Adrenal gland (tissue), 19 donors: ENCODE measurements at places on chromosomes 16 and 17. TPM values are rescaled to one million over a fixed set of nuclear protein-coding genes. Genes with fewer than 3 reads are reported as not detected.
A peak's percentile ranks its signal among the peaks of the same experiment; 100 is the strongest.

PKMYT1 gene
- total RNA-seq = 3.0 TPM

DUXB gene
- total RNA-seq = not detected

KRTAP4-16 gene
- not detected for total RNA-seq

HBZ gene
- total RNA-seq = not detected

GPR142 gene
- total RNA-seq = not detected

HOXB1 gene
- not detected for total RNA-seq

OSBPL7 gene
- total RNA-seq = 3.4 TPM

GRCh38 chr16:56872863-56873391 lies 7.9 kb downstream of the SLC12A3 start:
- H3K4me3 ChIP-seq = no peak overlapping the region
- no peak overlapping the region for H3K27ac ChIP-seq
- no peaks in the 10 kb centered on the region for H3K36me3 ChIP-seq
- H3K4me1 ChIP-seq = no peaks in the 10 kb centered on the region

DNA sequence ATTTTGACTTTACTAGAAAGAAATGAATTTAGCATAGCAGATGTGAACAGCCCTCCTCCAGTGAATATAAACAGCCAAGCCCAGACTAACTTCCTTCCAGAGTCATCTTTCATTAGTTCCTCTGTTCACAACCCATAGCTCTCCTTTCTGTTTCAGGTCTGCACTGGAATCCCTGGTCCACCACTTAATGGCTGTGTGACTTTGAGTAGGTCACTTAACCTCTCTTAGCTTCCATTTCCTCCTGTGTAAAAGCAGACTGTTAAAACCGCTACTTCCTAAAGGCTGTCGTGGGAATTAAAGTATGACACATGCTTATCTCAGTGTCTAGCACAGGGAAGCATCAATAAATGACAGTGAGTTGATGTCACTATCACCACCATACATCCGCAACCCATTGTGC lies 7.5 kb downstream of the SLC6A4 start:
- H3K36me3 ChIP-seq = no peaks in the 10 kb centered on the region
- no peaks in the 10 kb centered on the region for H3K27me3 ChIP-seq
- no peaks in the 10 kb centered on the region for H3K4me1 ChIP-seq
- H3K27ac ChIP-seq = no peak overlapping the region

DNA sequence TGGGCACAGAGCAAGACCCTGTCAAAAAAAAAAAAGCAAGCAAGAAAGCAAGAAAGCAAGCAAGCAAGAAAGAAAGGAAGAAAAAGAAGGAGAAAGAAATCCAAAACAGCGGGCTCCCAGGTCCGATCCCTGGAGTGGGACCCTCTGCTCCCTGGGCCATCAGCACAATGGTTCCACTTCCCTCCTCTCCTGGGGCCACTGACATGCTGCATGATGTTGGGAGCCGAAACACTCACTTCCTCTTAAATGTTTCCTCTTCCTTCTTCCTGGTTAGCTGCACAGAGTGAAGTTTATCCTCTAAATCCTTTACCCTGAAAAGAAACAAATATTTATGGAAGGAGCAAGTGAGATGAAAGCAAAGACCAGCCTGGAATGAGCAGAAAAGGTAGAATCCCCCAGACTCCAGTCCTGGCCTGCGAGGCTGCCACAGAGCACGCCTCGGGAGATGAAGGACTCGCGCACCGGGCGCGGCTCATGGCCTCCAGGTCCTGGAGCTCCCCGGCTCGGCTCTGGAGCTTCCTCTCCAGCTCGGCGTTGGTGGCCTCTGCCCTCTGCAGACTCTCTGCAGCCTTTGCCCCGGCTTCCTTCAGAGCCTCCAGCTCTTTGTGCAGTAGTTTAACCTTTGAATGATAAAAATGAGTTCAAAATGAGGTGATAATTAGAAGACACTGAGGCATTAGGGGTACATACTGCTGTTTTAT lies 19.0 kb downstream of the CCDC57 start:
- H3K27ac ChIP-seq = peak overlapping the region; percentile 19
- no peak for DNase-seq
- H3K4me1 ChIP-seq = no peaks in the 10 kb centered on the region

GRCh38 chr17:55390364-55390977 lies 31.2 kb downstream of the MMD start:
- H3K27me3 ChIP-seq = no peaks in the 10 kb centered on the region
- no peak for DNase-seq
- H3K4me3 ChIP-seq = no peak overlapping the region
- H3K27ac ChIP-seq = no peak overlapping the region

GRCh38 chr17:79927688-79928501 lies 88.7 kb upstream of the CBX4 start:
- no peak overlapping the region for H3K27ac ChIP-seq
- H3K4me3 ChIP-seq = no peak overlapping the region
- DNase-seq = no peak
- peaks cover 15% of the 10 kb centered on the region for H3K27me3 ChIP-seq

- H3K27ac ChIP-seq = no peak overlapping the region
- H3K4me3 ChIP-seq = no peak overlapping the region
- H3K4me1 ChIP-seq = no peaks in the 10 kb centered on the region
- no peaks in the 10 kb centered on the region for H3K27me3 ChIP-seq
- peaks cover 7% of the 10 kb centered on the region for H3K36me3 ChIP-seq
Observed at GRCh38 chr16:84585467-84585866, 32.4 kb downstream of the COTL1 start.

DNA sequence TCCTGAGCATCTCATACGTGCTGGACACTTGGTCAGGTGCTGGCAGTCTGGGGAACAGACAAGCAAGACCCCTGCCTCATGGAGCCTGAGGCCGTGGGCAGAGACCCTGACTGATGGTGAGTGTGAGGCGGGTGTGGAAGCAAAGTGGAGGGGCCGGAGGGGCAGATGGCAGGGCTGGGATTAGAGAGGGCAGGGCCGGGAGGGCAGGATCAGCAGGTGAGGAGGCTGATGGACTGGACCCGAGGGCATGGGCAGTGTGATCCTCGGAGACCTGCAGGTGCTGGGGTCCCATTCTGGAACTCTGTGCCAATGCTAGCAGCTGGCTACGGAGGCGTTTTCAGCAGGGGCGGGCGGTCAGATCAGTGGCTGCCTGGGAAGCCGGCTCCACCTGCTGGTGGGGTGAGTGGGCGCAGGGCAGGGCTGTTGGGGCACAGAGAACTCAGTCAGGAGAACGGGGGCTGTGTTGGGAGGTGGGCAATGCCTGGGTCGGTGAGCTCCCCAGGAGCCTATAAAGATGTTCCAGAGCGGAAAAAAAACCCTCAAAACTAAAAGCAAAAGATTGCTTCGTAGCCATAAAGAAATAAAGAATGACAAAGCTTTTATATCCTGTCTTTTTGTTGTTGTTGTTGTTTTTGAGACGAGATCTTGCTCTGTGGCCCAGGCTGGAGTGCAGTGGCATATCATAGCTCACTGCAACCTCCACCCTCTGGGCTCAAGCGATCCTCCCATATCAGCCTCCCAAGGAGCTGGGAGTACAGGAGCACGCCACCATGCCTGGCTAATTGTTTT lies 8.9 kb upstream of the C16orf74 start:
- no peak overlapping the region for H3K27ac ChIP-seq
- no peak for DNase-seq
- no peak overlapping the region for H3K4me3 ChIP-seq
- no peaks in the 10 kb centered on the region for H3K4me1 ChIP-seq

DNA sequence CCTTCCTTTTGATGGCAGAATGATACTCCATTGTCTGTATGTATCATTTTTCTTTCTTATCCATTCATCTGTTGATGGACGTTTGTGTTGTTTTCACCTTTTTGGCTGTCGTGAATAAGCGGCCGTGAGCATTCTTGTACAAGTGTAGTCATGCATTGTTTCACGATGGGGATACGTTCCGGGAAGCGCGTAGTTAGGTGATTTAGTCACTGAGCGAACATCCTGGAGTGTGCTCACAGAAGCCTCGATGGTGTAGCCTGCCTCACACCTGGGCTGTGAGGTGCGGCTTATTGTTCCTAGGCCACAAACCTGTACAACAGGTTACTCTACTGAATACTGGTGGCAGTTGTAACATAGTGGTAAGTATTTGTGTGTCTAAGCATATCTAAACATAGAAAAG lies 136.5 kb downstream of the CMIP start:
- H3K27me3 ChIP-seq = no peaks in the 10 kb centered on the region
- no peak overlapping the region for H3K4me3 ChIP-seq
- H3K4me1 ChIP-seq = peaks cover 24% of the 10 kb centered on the region
- H3K27ac ChIP-seq = no peak overlapping the region
- no peak for DNase-seq

DNA sequence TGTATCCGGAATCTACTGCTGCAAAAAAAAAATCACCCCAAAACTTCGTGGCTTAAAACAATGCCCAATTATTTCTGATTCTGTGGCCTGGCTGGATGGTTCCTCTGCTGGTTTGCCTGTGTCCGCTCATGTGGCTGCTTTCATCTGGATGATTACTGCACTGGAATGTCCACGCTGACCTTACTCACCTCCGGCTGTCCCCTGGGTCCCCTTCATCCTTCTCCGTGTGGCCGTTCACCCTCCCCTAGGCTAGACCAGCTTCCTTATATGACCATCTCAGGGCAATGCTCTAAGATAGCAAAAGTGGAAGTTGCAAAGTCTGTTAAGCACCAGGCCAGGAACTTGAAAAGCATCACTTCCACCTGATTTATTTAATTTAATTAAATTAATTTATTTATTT lies 31.4 kb upstream of the SPNS2 start:
- H3K4me3 ChIP-seq = no peak overlapping the region
- DNase-seq = no peak
- no peaks in the 10 kb centered on the region for H3K4me1 ChIP-seq
- no peak overlapping the region for H3K27ac ChIP-seq
- H3K36me3 ChIP-seq = no peaks in the 10 kb centered on the region

GRCh38 chr17:6460531-6461161 lies 16.4 kb downstream of the PIMREG start:
- no peaks in the 10 kb centered on the region for H3K36me3 ChIP-seq
- H3K4me1 ChIP-seq = peaks cover 24% of the 10 kb centered on the region
- no peak overlapping the region for H3K27ac ChIP-seq
- no peaks in the 10 kb centered on the region for H3K27me3 ChIP-seq
- no peak overlapping the region for H3K4me3 ChIP-seq
- DNase-seq = no peak

DNA sequence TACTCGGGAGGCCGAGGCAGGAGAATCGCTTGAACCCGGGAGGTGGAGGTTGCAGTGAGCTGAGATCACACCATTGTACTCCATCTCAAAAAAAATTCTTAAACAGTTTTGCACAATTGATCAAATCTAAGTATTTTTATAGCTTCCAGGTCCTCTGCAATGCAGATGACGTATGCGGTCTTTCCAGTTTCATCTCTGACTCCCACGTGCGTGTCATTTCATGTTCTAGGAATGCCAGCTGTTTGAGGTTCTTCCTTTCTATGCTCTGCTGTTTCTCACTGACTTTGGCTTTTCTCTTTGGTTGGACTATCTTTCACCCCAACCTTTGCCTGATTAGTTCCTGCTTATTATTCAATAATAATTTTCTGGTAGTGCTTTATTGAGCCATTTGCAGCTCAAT lies 16.2 kb downstream of the CHP2 start:
- no peak for DNase-seq
- H3K4me1 ChIP-seq = no peaks in the 10 kb centered on the region
- no peaks in the 10 kb centered on the region for H3K36me3 ChIP-seq
- H3K27ac ChIP-seq = no peak overlapping the region
- H3K4me3 ChIP-seq = no peak overlapping the region

GRCh38 chr16:12257926-12258561 lies 281.5 kb downstream of the SNX29 start:
- no peak for DNase-seq
- H3K27ac ChIP-seq = no peak overlapping the region
- peaks cover 4% of the 10 kb centered on the region for H3K4me1 ChIP-seq
- no peaks in the 10 kb centered on the region for H3K36me3 ChIP-seq
- H3K4me3 ChIP-seq = no peak overlapping the region
- H3K27me3 ChIP-seq = no peaks in the 10 kb centered on the region

GRCh38 chr16:89484923-89485679 lies 5.3 kb downstream of the ANKRD11 start:
- no peaks in the 10 kb centered on the region for H3K27me3 ChIP-seq
- no peak overlapping the region for H3K27ac ChIP-seq
- no peak overlapping the region for H3K4me3 ChIP-seq
- no peaks in the 10 kb centered on the region for H3K36me3 ChIP-seq
- no peak for DNase-seq

GRCh38 chr17:64229815-64230728 lies 33.0 kb downstream of the TEX2 start:
- H3K27me3 ChIP-seq = no peaks in the 10 kb centered on the region
- H3K36me3 ChIP-seq = no peaks in the 10 kb centered on the region
- peaks cover 26% of the 10 kb centered on the region for H3K4me1 ChIP-seq
- H3K27ac ChIP-seq = no peak overlapping the region

GRCh38 chr17:48997103-48997826 lies at the start of gene IGF2BP1:
IGF2BP1 (plus strand) TSS chr17:48997385; CDS start chr17:48997746, 361 bp downstream.
- no peaks in the 10 kb centered on the region for H3K36me3 ChIP-seq
- no peak for DNase-seq
- no peaks in the 10 kb centered on the region for H3K4me1 ChIP-seq

DNA sequence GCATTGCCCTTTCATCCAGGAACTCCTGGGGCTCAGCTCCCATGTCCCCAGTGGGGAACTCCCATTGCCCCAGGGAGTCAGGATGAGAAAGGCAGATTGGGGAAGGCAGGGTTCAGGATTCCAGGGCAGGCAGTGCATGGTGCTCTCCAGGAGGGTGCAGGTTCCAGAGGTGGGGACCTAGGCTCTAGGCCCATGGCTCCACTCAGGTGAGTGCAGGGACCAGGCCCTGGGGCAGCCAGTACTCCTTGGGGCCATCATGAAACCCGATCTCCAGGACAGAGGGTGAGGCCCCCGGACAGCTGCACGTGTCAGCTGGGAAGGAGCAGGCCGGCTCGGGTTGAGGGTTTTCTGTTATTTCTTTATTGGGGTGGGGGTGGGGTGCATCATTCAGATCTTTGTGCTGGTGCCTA lies 1.3 kb upstream of the MTSS2 start:
- no peaks in the 10 kb centered on the region for H3K36me3 ChIP-seq
- H3K27ac ChIP-seq = peak overlapping the region; percentile 92
- H3K4me3 ChIP-seq = no peak overlapping the region
- DNase-seq = no peak
- H3K27me3 ChIP-seq = no peaks in the 10 kb centered on the region
- peaks cover 69% of the 10 kb centered on the region for H3K4me1 ChIP-seq

DNA sequence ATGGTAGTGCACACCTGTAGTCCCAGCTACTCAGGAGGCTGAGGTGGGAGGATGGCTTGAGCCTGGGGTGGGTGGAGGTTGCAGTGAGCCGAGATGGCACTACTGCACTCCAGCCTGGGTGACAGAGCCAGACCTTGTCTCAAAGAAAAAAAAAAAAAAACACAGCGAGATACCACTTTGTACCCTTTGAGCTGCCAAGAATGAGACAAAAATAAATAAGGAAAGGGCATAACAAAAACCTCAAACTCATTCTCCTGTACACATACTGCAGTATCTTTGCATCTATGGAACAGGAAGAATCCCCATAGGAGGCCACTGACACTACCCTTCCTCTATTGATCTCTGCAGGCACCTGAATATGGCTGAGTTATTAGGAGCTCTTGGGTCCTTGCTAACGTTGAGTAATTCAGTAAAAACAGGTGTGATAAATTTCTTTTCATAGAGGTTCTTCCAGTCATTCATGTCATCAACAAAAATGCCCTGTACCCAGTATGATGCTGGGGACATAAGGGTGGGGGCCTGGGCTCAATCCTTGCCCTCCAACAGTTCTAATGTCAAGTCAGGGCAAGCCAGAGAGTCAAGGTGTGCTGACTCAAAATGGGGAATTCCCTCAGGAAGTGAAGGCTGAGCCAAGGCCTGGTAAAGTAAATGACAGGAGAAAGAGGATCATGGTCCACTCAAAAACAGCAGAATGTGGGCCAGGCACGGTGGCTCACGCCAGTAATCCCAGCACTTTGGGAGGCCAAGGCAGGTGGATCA lies 26.9 kb downstream of the RANBP10 start:
- H3K27ac ChIP-seq = no peak overlapping the region
- H3K27me3 ChIP-seq = no peaks in the 10 kb centered on the region
- no peaks in the 10 kb centered on the region for H3K36me3 ChIP-seq
- no peak overlapping the region for H3K4me3 ChIP-seq
- DNase-seq = peak; percentile 22
